Adrenal gland (tissue), 19 donors: ENCODE measurements at places on chromosomes 5 and 9. TPM values are rescaled to one million over a fixed set of nuclear protein-coding genes. Genes with fewer than 3 reads are reported as not detected.

Gene NUDT2
- 39.9 TPM for total RNA-seq

Gene DND1
- total RNA-seq, result 0.28 TPM

Gene TNC
- total RNA-seq, result 53.8 TPM

Gene OR1Q1
- not detected for total RNA-seq

DNA sequence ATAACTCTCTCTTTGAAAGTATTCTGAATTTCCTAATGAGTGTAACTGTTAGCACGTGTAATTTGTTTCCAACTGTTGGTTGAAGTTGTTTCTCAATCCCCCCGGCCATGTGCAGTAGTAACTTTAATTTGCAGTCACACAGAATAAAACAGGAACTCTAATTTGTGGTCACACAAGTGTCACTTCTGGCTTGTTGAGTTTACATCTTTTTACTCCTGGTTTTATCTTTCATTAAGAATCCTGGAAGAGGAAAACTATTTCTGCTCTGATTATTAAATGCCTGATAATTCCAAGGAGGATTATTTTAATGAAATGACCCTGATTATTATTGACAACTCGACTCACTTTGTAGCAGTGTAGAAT is 1.2 kb downstream of the SCAMP1 start:
- H3K4me3 ChIP-seq, result no peak overlapping the region
- peaks cover 13% of the 10 kb centered on the region for H3K4me1 ChIP-seq
- DNase-seq, result no peak
- H3K27ac ChIP-seq, result peak overlapping the region; percentile 89
- no peaks in the 10 kb centered on the region for H3K27me3 ChIP-seq

DNA sequence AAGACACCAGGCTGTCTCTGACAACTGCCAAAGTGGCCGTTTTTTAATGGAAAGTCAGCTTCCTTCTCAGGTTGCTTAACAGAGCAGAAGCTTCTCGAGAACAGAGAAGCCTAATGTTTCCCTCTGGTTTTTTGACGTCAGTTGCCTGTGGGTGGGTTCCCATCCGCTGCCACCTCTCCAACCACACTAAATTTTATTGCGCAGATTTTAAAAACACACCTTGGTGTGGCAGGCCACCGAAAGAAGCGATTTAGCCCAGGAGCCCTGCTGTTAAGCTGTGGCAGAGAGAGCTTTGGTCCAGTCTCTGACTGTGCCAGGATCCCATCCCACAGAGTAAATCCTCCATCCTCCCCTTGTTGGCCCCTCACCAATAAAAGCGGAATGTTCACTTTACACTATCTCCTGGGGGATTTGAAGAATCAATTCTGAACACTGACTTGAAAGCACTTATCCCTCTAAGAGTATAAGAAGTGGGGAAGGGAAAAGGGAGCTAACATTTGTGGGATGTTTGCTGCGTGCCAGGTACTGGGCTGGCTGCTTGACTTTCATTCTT is 181.6 kb downstream of the AOPEP start:
- H3K4me3 ChIP-seq, result no peak overlapping the region
- no peaks in the 10 kb centered on the region for H3K27me3 ChIP-seq
- no peak for DNase-seq
- H3K4me1 ChIP-seq, result peaks cover 23% of the 10 kb centered on the region

DNA sequence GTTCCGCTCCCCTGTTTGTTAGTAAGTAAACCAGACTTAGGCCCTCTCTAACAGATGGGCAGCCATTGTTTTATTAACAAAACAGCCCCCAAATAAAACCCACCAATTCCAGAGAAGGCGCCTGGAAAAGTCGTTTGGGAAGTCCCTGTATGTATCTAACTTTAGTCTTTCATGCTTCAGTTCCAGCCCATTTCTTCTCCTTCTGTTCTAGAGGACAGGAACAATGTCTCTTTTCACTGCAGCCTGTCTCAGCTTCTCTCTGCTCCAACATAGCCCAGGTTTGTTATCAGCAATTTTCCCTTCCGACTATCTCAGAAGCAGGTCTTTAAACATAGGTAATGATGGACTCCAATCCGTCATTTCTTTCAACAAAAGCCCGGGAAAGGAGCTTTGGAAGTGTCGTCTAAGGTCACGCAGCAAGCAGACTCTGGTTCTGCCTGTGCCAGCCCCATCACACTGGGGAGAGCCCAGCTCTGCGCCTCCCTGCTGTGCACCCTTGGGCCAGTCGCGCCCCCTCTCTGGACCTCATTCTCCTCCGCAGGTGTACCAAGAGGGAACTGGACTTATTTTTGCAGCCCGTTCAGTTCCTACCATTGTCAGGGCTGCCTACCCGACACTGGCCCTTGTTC is 9.6 kb upstream of the AKNA start:
- no peaks in the 10 kb centered on the region for H3K36me3 ChIP-seq
- H3K27ac ChIP-seq, result peak overlapping the region; percentile 85
- no peaks in the 10 kb centered on the region for H3K27me3 ChIP-seq
- no peak for DNase-seq

DNA sequence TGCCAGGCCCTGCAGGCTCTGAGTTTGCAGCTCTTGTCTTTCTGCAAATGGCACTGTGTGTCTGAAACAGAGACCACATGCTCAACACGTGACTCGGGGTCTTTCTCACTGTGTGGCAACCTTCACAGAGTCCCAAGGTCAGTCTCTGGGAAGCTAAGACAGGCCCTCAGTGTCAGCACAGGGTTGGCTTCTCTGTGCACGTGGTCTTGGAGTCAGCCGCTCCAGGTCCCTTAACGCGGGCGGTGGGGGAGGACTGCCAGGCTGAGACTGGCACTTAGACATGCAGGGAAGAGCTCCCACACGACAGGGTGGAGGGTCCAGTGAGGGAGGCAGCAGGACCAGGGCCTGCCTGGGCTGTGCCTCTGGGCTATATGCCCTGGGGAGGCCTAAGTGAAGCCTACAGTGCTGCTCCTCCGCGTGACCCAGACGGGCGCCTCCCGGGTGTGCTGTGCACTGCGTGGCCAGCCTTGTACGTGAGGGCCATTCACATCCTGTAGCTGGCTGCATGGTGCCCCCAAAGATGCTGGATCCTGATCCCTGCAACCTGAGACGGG is 76.8 kb downstream of the ADAMTS2 start:
- no peak overlapping the region for H3K4me3 ChIP-seq
- H3K4me1 ChIP-seq, result no peaks in the 10 kb centered on the region
- H3K27me3 ChIP-seq, result no peaks in the 10 kb centered on the region
- DNase-seq, result no peak
- no peak overlapping the region for H3K27ac ChIP-seq
